ENCODE measurements at places on chromosomes 1 and 21.

DNA sequence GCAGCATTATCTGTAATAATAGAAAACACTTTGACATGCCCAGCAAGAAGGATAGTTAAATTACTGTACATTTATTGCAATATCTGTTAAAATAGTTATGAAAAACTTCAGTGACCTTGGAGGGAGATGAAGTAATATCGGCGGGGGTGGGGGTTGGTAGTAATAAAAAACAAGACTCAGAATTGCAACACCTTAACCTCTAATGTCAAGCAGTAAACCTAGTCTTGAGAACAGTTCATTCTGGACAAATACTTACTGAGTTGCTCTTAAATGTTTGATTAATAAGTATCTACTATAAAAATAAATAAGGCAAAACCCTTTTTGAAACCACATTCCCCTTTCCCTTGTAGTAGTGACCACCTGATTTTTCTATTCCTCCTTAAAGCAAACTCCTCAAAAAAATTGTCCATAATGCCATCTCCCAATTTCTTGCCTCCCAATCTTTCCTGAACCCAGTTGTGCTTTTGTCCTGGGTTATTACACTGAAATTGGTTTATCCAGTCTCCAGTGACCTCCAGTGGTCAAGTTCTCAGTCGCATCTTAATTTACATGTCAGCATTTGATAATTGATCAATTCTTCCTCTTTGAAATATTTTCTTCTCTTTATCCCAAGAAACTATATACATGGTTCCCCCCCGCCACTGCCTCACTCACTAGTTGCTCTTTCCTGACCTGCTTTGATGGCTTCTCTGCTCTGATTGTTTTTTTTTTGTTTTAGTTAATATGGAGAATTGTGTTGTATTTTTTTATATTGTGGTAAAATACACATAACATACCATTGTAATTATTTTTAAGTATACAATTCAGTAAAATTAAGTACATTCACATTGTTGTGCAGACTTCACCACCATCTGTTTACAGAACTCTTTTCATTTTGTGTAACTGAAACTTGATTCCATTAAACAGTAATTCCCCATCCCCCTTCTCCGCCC is 36.8 kb downstream of the RAP1A start:
- no peak for DNase-seq

GRCh38 chr1:224882264-224882663 is 47.2 kb upstream of the DNAH14 start:
- DNase-seq = no peak

DNA sequence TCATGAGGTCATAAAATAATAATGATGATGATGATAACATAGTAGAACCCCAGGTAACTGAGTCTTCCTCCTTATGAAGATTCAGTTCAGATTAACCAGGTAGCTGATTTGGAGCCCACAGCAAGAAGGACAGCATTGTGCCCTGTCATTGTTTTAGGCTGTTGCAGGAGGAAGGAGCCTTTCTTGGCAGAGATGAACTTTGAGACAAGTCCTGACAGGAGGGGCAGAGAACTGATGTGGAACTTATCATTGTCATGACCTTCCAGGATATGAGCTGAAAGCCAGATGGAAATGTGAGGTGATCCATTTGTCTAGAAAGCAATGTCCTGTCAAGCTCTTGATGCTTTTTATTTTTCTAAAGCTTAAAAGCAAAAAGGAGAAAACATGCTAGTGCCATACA is 132.6 kb upstream of the COA6 start:
- no peak for DNase-seq

- DNase-seq = no peak
Observed at GRCh38 chr21:19864476-19864875, 1133.7 kb upstream of the NCAM2 start.

- no peak for DNase-seq
Observed at GRCh38 chr1:2636733-2637132, 3.9 kb upstream of the MMEL1 start.

DNA sequence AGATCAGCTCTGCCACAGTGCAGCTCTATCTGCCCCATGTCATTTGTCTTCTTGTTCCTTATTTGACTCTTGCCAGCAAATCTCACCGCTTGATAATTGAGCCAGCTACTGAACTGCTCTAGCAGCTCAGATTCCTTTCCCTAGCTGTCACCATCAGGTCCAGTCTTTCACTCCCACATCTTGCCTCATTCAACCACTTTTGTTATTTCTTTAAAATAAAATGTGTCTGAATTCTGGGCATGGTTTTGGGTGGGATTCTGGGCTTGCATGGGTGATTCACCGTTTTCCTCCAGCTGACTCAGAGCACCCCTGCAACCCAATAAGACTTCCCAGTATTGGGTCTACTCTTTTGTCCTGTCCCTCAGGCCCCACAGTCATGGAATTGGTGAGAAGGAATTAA is 215.7 kb downstream of the DSCAM start:
- DNase-seq = no peak

- no peak for DNase-seq
Observed at GRCh38 chr1:109657970-109658369, 2.1 kb downstream of the GSTM4 start.

- DNase-seq = no peak
Observed at GRCh38 chr1:60296794-60297193, 223.2 kb upstream of the C1orf87 start.

DNA sequence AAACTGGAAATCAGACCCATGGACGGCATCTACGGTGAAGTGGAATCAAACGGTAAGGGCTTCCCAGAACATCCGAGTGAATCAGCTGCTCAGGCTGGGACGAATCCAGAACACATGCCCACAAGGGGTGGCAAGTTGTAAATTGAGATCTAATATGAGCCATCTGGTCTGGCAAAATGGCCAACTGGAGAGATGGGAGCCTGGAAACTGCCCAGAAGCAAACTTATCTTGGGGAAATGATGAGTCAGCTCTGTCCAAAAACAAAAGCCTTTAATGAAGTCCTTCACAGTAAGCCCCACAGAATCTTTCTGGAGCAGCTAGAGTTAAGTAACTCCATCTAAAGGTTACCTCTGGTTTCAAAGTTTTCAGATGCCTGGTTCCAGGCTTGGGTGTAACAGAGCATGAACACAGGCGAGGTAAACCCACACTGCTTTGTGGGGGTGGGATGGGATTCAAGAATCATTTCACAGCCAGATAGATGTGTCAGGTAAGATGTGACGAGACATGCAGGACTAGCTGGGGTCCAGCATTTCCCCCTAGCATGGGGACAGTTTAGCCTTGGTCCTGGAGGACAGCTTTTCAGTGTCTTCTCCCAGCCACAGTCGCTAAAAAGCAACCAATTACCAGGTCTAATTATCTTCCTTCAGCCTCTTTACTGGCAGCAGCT is 10.5 kb upstream of the SRP9 start:
- no peak for DNase-seq

DNA sequence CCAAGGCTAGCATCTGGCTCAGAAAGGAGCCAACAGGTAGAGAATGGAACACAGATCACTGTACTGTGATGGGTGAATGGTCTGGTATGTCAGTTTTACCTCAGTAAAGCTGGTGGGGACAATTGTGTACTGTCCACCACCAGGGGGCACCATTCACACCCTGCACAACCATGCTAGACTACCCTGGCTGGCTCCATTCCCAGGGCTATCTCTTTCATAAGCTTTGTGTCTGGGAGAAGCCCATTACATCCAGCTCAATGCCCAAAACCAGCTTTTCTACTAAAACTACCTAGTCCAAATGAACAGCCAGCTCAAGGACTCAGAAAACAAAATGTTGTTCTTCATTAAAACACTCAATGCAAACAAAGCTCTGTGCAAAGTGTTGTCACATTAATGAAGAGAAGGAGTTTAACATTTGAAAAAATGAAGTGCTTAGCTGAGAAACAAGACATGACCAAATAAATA is 62.0 kb upstream of the RASAL2 start:
- no peak for DNase-seq

DNA sequence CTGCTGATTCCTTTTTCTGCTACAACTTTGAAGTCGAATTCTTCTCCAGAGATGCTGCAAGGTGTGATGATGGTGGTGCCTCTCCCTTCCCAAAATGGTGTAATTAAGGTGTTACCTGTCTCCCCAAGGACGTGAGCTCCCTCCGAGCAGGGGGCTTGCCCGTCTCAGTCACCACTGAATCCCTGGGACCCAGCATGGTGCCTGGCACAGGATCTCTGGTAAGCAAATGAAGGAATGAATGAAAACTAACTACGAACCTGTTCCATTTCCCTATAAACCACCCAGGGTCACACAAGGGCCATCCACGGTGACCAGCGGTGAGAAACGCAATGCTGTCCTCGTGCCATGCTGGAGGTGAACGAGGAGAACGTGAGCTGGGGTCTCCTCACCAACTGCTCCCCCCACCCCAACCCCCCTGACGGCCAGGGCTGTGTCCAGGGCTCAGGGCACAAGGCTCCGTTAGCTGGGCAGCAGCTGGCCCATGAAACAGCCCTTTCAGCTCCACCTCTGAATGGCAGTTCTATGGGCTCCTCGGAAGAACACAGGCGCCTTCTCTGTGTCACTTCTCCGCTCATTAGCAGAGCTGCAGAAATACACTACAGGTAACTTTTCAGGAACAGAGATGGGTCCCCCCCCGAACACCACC is 2.2 kb upstream of the MATN1 start:
- DNase-seq = no peak

- no peak for DNase-seq
Observed at GRCh38 chr1:12177156-12177998, 10.6 kb downstream of the TNFRSF1B start.

GRCh38 chr1:209791920-209792319 is 7.6 kb upstream of the C1orf74 start:
- DNase-seq = no peak

GRCh38 chr1:95203908-95204437 is 30.0 kb upstream of the RWDD3 start:
- no peak for DNase-seq

GRCh38 chr1:212669600-212669999 is 30.0 kb downstream of the BATF3 start:
- no peak for DNase-seq

DNA sequence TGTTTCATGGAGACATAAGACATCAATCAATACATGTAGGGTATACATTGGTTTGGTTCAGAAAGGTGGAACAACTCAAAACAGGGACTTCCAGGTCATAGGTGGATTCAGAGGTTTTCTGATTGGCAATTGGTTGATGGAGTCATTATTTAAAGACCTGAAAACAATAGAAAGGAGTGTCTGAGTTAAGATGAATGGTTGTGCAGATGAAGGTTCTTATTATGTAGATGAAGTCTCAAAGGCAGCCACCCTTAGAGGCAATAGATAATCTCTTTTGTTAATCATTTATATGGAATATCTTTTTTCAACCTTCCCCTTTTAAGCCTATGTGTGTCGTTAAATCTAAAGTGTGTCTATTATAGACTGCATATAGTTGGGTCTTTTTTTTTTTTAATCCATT is 67.8 kb upstream of the LYPLAL1 start:
- no peak for DNase-seq

DNA sequence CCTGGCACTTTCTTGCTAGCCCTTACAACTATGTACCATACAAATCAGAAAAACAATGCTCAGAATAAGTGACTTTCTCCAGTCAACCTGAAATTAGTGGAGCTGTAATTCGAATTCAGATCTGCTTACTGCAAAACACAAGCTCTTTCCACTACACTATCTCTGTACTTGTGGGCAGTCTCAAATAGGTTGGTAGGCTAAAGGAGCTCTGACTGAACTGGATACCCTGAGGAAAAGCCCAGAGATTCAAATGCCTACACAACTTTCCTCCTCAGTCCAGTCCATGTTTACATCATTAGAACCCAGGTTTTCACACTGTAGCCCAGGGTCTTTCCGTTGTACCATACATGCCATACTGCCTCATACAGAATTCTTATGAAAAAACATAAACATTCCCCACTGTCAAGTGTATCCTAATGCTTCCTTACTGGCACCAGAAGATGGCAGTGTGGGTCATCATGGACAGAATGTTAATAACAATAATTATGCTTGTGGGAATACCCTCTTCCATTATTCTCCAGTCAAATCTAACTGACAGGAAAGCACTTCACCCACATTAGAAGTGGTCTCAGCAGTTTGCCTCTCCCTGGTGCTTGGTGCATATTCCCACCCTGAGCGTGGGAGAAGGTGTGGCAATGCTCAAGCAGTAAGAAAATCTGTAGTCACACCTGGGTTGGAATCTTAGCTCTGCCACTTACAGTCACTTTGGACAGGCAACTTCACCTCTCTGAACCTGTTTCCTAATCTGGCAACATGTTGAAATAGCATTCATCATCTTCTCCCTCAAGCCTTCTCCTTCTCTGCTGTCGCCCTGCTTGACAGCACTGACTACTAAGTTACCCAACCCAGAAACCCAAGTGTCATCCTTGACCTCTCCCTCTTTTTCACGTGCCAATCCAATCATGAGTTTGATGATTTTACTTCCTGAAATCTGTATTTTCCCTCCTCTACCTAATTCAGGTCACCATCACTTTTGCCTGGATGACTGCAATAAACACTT is 14.4 kb upstream of the ZFYVE9 start:
- DNase-seq = no peak

GRCh38 chr1:11967028-11967547 is 13.2 kb upstream of the MFN2 start:
- no peak for DNase-seq

- no peak for DNase-seq
Observed at GRCh38 chr21:34126269-34126668, 52.9 kb downstream of the MRPS6 start.

- no peak for DNase-seq
Observed at GRCh38 chr1:53463961-53464899, 5.0 kb downstream of the DMRTB1 start.

GRCh38 chr1:114618606-114619005 is 37.2 kb upstream of the BCAS2 start:
- no peak for DNase-seq

DNA sequence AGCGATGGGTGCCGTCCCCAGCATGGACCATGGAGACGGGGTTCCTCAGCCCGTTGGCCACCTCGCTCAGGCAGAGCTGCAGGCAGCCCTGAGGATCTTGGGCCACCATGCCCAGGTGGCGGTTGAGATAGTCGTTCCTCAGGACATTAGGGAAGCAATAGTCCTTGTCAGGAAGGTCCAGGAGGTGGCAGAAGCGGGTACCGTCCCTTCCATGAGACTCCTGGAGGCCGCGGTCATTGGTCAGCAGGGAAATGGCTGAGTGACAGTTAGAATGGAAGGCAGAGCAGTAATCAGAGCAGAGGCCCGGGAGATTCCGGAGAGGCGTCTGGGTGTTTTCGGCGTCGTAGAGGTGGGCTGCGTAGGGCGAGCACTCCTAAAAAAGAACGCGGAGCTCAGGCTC is 4.1 kb downstream of the HHIPL2 start:
- no peak for DNase-seq

DNA sequence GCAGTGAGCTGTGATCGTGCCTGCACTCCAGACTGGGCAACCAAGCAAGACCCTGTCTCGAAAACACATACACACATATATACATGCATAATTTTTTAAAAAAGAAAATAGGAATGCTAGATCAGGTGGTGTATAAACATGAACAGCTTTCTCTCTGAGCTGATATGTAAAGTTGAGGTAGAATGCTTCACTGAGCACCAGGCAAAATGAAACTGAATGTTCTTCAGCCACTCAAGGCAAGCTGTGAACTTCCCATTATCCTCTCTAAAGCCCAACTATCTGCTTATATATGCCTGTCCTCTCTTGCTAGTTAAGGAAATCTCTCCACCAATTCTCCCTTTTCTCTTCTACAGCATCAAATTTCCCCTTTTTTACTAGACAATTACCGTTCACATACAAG is 93.0 kb downstream of the NUF2 start:
- DNase-seq = no peak

GRCh38 chr21:16912075-16912474 is 600.8 kb upstream of the CXADR start:
- DNase-seq = no peak
